ENCODE measurements at places on chromosomes 7 and 10. TPM values are rescaled to one million over a fixed set of nuclear protein-coding genes. Genes with fewer than 3 reads are reported as not detected.

Gene PMPCB
- total RNA-seq = 63.4 TPM

- DNase-seq = no peak
These were observed 13.4 kb downstream of the WDFY4 start for GRCh38 chr10:48697821-48698764.

- no peak for DNase-seq
These were observed 7.7 kb upstream of the MINDY3 start for GRCh38 chr10:15868006-15868405.

Gene CYP2C8
- total RNA-seq = 0.17 TPM

GRCh38 chr7:54987772-54988171 is 31.0 kb upstream of the EGFR start:
- no peak for DNase-seq

Gene SPDYE2
- total RNA-seq = not detected

Gene TAX1BP1
- 98.6 TPM for total RNA-seq

DNA sequence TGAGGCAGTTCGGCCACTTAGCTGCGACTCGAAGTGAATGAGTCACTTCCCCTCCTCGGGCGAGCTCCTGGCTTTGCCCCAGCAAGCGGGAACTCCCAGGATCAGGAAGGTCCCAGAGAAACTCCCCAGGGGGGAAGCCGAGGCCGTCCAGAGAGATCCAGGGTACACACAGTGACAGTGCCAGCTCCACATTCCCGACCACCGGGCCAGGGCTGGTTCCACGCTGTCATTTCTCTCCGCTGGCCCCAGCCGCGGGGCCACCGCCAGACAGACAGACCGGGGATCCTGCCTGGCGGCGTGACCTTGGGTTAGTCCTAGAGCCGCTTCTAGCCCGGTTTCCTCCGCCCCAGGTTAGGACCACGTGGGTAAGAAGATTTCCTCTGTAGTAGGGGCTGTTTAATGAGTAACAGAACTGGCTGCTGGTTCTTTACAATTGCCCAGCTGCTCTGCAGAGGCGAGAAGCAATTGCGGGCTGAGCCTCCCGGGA is 463 bp upstream of the UPP1 start:
- DNase-seq = peak; percentile 89

Gene CPA1
- total RNA-seq = under 0.01 TPM

DNA sequence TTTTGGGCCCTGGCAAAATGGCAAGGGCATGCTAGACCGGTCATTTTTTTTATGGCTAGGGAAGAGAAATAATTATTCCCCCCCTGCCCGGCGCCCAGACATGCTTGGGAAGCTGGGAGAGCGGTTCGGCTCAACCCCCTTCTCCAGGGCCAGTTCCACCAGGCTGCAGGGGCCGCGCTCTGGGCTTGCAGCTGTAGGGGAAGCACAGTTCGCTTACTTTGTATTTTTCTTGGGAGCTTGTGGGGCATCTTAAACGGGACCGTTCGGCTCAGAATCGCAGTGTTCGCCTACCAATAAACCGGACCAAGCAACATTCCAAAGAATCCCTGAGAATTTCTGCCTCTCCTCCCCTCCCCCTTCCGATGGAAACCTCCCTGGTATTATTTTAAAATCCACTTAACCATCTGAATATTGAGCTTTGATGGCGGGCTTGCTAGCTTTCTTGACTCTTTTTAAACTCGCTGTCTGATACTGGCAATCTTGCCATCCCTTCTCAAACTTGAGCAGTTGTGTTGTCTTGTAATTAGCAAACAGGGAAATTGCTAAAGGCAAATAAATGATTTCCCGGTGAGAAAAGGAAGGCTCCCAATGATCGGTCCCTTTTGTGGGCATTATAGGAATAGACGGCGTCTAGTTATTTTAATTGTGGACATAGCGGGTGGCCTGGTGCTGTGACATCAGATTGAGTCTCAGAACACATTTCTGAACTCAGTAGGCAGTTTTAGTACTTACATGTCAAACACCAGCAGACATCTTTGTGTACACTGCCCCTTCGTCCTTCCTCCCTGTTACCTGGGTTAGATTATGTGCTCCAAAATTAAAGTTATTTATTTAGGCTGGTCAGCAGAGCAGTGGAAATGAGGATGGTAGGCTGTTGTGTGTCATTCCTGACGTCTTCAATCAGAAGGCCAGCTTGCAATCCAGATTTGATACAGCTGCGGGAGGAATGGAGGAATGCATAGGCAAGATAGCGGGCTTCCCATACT is 3.4 kb downstream of the TCF7L2 start:
- peak; percentile 72 for DNase-seq

DNA sequence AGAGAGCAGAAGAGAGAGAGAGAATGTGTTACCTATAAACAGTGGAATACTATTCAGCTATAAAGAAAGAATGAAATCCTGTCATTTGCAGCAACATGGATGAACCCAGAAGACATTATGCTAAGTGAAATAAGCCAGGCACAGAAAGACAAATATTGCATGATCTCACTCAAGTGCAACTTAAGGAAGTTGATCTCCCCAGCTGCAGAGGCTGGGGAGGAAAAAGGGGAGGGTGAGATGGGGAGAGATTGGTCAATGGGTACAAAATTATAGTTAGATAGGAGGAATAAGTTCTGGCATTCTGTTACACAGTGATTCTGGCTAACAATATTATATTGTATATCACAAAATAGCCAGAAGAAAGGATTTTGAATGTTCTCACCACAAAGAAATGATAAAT is 11.2 kb upstream of the JAZF1 start:
- no peak for DNase-seq

Gene IKZF1
- not detected for total RNA-seq

- peak; percentile 89 for DNase-seq
These were observed 163.7 kb downstream of the SRPK2 start for GRCh38 chr7:105224884-105225651.

DNA sequence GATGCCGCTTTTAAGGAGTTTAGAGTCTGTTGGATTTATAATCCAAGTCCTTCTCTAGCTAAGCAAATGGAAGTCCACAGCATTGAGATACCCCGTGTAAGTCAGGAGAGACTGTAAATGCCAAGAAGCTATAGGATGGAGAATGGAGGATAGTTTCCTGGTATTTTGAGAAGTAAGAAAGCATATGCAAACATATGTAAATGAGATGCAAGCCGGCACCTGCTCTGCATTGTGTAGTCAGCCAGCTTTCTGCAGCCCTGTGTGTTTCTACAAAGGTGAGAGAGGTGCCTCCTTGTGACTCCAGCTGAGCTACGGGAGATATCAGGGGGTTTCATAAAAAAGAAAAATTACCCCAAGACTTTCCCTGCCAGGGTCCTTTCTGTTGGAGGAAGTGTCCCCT is 176.3 kb downstream of the RPS24 start:
- DNase-seq = no peak

GRCh38 chr7:81623251-81623855 is 146.5 kb downstream of the HGF start:
- DNase-seq = no peak

Gene C10orf143
- total RNA-seq = 2.0 TPM

GRCh38 chr10:127415901-127416581 is 133.1 kb upstream of the NPS start:
- no peak for DNase-seq

GRCh38 chr7:109336531-109336930 is 766.9 kb downstream of the DNAJB9 start:
- no peak for DNase-seq

- DNase-seq = peak; percentile 96
These were observed 11.2 kb downstream of the AVL9 start for GRCh38 chr7:32506266-32507054.

DNA sequence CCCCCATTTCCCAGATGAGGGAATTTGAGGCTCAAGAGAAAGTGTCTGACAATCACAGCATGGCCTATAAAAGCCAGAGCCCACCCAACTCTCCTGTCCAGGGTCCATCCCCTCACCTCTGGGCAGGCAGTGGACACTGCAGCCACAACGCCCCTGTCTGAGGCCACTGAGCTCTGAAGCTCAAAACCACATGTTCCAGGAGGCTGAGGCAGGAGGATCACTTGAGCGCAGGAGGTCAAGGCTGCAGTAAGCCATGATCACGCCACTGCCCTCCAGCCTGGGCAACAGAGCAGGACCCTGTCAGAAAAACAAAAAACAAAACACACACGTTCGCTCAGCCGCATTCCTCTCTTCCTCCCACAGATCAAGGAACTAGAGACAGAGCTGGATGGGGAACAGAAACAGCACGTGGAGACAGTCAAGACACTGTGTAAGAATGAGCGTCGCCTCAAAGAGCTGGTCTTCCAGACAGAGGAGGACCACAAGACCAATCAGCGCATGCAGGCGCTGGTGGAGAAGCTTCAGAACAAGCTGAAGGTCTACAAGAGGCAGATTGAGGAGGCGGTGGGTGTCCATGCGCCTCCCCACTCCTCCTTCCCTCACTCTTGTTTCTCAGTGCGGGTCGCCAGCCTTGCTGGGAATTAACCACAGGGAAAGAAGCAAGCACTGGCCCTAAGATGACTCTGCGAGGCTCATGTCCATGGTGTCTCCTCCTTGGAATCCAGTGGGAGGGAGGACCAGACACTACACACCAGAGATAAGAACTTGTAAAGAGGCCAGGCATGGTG is 20.0 kb upstream of the ARPC1A start:
- no peak for DNase-seq

- DNase-seq = no peak
These were observed 114.7 kb downstream of the CHN2 start for GRCh38 chr7:29309041-29309854.

Gene CHST3
- 29.9 TPM for total RNA-seq

Gene TRIM24
- 5.9 TPM for total RNA-seq

Gene GPR37
- total RNA-seq = 20.6 TPM

Gene HOXA10
- 0.17 TPM for total RNA-seq
